Immature natural killer cell (primary cell): ENCODE measurements at places on chromosomes 16 and 17. TPM values are rescaled to one million over a fixed set of nuclear protein-coding genes. Genes with fewer than 3 reads are reported as not detected.

The IRX6 gene
- polyA plus RNA-seq = not detected

The BOLA2 gene
- polyA plus RNA-seq = 24.1 TPM

- no peak for DNase-seq
- no peak overlapping the region for H3K4me3 ChIP-seq
- H3K27me3 ChIP-seq = peaks cover 10% of the 10 kb centered on the region
Measured at GRCh38 chr16:55809386-55809785, 23.5 kb downstream of the CES1 start.

DNA sequence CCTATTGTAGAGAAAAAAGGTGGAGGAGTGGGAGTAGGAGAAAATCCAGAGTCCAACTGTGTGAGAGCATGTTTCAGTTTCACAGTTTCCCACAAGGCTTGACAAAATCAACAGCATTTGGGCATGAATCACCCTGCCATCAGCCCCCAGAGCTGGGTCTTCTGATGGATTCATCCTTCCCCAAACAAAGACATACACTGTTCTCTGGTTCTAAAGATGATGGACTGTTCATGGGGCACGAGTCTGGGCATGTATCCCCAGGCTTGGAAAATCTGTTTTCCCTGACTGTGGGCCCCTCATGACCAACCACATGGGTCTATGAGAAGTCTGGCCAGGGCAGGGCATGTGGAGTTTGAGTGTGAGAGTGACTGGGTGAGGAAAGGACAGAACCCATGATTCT, 210.4 kb upstream of the IRX5 start:
- H3K4me3 ChIP-seq = no peak overlapping the region
- H3K27ac ChIP-seq = no peak overlapping the region
- H3K27me3 ChIP-seq = peaks cover 1% of the 10 kb centered on the region
- no peaks in the 10 kb centered on the region for H3K4me1 ChIP-seq

GRCh38 chr17:34318474-34318873, 761 bp upstream of the CCL8 start:
- peaks cover 1% of the 10 kb centered on the region for H3K27me3 ChIP-seq
- H3K27ac ChIP-seq = no peak overlapping the region
- H3K4me1 ChIP-seq = no peaks in the 10 kb centered on the region
- no peaks in the 10 kb centered on the region for H3K36me3 ChIP-seq
- H3K4me3 ChIP-seq = no peak overlapping the region

DNA sequence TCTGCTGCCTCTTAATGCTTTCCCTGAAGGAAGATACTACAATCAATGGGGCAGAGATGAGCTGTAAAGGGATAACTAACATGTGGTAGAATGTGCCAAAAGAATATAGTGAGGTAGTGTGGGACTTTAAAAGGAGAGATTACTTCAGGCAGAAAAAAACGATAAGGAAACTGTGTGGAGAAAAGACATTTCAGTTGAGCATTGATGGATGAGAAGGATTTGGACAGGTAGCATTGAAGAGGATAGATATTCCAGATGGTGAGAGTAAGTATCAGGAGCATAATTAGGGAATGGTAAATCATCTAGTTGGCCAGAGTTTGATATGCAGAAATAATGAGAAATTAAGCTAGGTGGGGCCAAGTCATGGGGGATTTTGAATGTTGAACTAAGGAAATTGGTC, 97.3 kb downstream of the NLK start:
- H3K27me3 ChIP-seq = no peaks in the 10 kb centered on the region
- H3K4me1 ChIP-seq = no peaks in the 10 kb centered on the region
- H3K4me3 ChIP-seq = no peak overlapping the region

DNA sequence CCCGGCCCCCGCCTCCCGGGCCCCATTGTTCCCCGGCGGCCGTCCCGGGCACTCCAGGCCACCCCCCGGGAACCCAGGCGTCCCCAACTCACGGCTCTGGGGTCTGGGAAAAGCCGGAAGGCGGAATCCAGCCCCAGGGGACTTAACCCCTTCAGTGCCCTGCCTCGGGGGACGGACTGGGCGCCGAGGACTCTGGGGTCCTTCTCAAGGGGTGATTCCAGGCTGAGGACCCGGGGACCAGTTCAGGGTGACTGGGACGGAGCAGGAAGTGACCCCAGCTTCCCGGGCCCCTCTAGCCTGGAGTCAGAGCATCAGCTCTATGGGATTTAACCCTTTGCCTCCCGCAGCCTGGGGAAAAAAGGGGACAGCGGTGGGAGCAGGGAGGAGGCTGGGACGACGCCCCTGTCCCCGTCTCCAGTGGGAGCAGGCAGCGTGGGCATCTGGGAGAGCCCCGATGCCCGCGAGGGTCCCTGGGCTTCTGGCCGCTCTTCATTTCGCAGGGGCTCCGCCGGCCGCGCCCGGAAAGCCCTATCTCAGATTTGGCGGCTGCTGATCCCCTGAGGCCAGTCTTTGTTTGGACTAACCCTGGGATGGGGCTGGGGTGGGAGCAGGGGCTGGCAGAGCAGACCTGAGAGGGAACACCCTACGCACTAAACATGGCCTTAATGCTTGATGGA, at the start of gene ZNF629:
ZNF629 (minus strand) TSS at position 270 of the 677 bp plus-strand sequence. CDS start 2,723 bp downstream, outside the sequence.
- H3K36me3 ChIP-seq = peaks cover 8% of the 10 kb centered on the region
- H3K4me1 ChIP-seq = peaks cover 17% of the 10 kb centered on the region
- DNase-seq = peak; percentile 36
- H3K27ac ChIP-seq = no peak within 1 kb of the TSS
- H3K4me3 ChIP-seq = peak within 1 kb of the TSS; percentile 83

- DNase-seq = no peak
- H3K36me3 ChIP-seq = no peaks in the 10 kb centered on the region
- no peak overlapping the region for H3K27ac ChIP-seq
- no peak overlapping the region for H3K4me3 ChIP-seq
- no peaks in the 10 kb centered on the region for H3K27me3 ChIP-seq
Measured at GRCh38 chr17:81057079-81057730, 22.3 kb downstream of the BAIAP2 start.

The TP53TG3F gene
- polyA plus RNA-seq = not detected

GRCh38 chr17:49995055-49995738, at the start of gene DLX3:
TSS of gene DLX3 (minus strand) at chr17:49995224. CDS start at chr17:49994998, 226 bp downstream.
- H3K27ac ChIP-seq = peak within 1 kb of the TSS; percentile 32
- peaks cover 21% of the 10 kb centered on the region for H3K4me1 ChIP-seq
- DNase-seq = no peak
- no peaks in the 10 kb centered on the region for H3K36me3 ChIP-seq

- peaks cover 6% of the 10 kb centered on the region for H3K27me3 ChIP-seq
- peak overlapping the region; percentile 78 for H3K4me3 ChIP-seq
Measured at GRCh38 chr17:78725448-78726021, 56.5 kb downstream of the CYTH1 start.

The TERF2IP gene
- 179 TPM for polyA plus RNA-seq

- H3K4me3 ChIP-seq = no peak overlapping the region
- no peaks in the 10 kb centered on the region for H3K4me1 ChIP-seq
- peaks cover 3% of the 10 kb centered on the region for H3K27me3 ChIP-seq
Measured at GRCh38 chr17:11182430-11182829, 58.6 kb upstream of the SHISA6 start.

The CAPNS2 gene
- not detected for polyA plus RNA-seq

- H3K27me3 ChIP-seq = peaks cover 1% of the 10 kb centered on the region
- no peaks in the 10 kb centered on the region for H3K4me1 ChIP-seq
- no peak for DNase-seq
- peaks cover 3% of the 10 kb centered on the region for H3K36me3 ChIP-seq
Measured at GRCh38 chr17:55281649-55282378, 17.1 kb downstream of the HLF start.

- no peak overlapping the region for H3K4me3 ChIP-seq
- no peaks in the 10 kb centered on the region for H3K27me3 ChIP-seq
- H3K4me1 ChIP-seq = no peaks in the 10 kb centered on the region
- peaks cover 25% of the 10 kb centered on the region for H3K36me3 ChIP-seq
- no peak for DNase-seq
Measured at GRCh38 chr16:8831871-8832716, 34.5 kb downstream of the PMM2 start.
